ENCODE measurements at places on chromosomes 4 and X.

GRCh38 chr4:68272380-68272779 lies 26.9 kb upstream of the TMPRSS11B start:
- DNase-seq = no peak

DNA sequence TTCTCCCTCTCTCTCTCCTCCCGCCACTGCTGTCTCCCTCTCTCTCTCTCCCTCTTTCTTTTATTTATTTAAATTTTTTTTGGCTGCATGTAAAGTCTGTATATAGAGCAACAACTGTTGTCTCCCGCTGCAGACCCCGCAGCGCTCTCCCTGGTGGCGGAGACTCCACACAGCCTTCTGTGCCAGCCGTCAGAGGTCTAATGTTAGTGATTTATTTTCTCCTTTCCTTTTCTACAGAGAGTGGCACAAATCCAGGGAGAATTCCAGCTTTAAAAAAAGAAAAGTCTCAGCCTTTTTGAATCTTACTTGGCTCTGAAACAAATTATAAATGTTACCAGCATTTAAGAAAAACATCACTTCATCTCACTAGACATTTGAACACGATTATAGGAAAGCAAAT lies 106.2 kb downstream of the FAM9B start:
- no peak for DNase-seq

GRCh38 chr4:8344377-8344776 lies 74.8 kb downstream of the HTRA3 start:
- DNase-seq = no peak

GRCh38 chr4:152990471-152991131 lies 54.5 kb downstream of the FHDC1 start:
- no peak for DNase-seq

- DNase-seq = no peak
These were observed 204.8 kb upstream of the CT83 start for GRCh38 chrX:116667346-116668134.

- DNase-seq = no peak
These were observed 134.1 kb downstream of the CEP135 start for GRCh38 chr4:56082829-56083228.

- no peak for DNase-seq
These were observed 51.1 kb downstream of the SLC10A7 start for GRCh38 chr4:146470604-146471003.

- DNase-seq = no peak
These were observed 377.1 kb upstream of the ADGRL3 start for GRCh38 chr4:60822986-60823385.

GRCh38 chrX:155673338-155673737 lies 60.6 kb upstream of the TMLHE start:
- DNase-seq = no peak

DNA sequence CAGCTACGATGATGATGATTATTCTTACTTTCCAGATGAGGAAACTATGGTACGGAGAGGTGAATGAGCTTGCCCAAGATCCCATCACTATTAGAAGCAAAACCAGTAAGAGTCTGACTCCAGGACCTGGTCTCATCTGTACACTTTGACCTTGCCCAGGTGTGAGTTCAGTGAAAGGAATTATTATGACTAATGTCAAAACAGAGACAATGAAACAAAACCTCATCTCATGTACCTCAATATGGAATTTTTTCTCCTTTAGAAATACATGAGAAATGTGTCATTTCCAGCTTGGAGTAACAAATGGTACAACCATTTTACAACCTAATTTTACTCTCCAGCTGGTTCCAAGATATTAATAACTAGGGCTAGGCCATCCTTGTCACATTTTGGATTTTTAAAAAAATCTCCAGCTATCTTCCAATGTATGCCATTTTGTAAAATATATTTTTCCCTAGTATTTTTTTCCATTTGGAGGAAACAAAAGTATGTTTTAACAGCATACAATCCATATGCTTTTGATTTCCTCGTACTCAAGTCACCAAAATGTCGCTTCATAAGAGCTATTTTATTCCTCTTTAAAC lies 213.8 kb downstream of the PTTG2 start:
- peak; percentile 67 for DNase-seq

- no peak for DNase-seq
These were observed 198.8 kb downstream of the ANTXR2 start for GRCh38 chr4:79874197-79874596.

- DNase-seq = no peak
These were observed 124.7 kb downstream of the HNRNPD start for GRCh38 chr4:82248903-82249632.

All from kidney capillary endothelial cell (primary cell).